ENCODE measurements at places on chromosomes 7 and 10. TPM values are rescaled to one million over a fixed set of nuclear protein-coding genes. Genes with fewer than 3 reads are reported as not detected.

The MPLKIP gene
- total RNA-seq, result 49.1 TPM

The PDGFA gene
- total RNA-seq, result 13.3 TPM

The TAS2R4 gene
- total RNA-seq, result 0.16 TPM

The PRKRIP1 gene
- total RNA-seq, result 14.4 TPM

The FXYD4 gene
- not detected for total RNA-seq

The LIPJ gene
- total RNA-seq, result not detected

The KAZALD1 gene
- 21.2 TPM for total RNA-seq

The OR2A1 gene
- total RNA-seq, result not detected

The HOXA3 gene
- not detected for total RNA-seq

The SCRN1 gene
- total RNA-seq, result 66.1 TPM

The SH2D4B gene
- not detected for total RNA-seq

The IQUB gene
- under 0.01 TPM for total RNA-seq

The ADARB2 gene
- total RNA-seq, result not detected

The SCIN gene
- not detected for total RNA-seq
